Fibroblast of gingiva (primary cell): ENCODE measurements at places on chromosomes 7 and 10.

- no peak for DNase-seq
Observed at GRCh38 chr7:1302936-1303335, 70.3 kb downstream of the UNCX start.

GRCh38 chr10:69703256-69703655 lies 73.2 kb downstream of the FAM241B start:
- peak; percentile 21 for DNase-seq

DNA sequence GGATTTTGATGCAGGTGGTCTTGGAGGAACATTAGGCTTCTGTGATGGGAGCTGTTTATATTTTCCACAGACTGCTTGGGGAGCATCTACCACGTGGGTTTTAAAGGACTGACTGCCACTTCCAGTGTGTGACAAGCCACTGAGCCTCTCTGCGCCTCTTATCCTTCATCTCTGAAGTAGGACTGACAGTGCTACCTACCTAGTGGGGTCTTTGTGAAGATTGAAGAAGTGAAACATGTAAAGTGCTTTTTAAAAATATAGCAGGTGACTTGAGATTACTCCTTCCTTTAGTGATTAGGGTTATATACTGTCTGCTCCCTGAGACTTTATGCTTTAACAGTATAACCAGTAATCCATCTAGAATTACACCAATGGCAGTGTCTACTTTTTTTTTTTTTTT lies 29.9 kb downstream of the NKX2-3 start:
- no peak for DNase-seq

GRCh38 chr10:132575320-132576201 lies 38.0 kb downstream of the INPP5A start:
- DNase-seq: peak; percentile 84

GRCh38 chr7:78787854-78788253 lies 665.6 kb downstream of the MAGI2 start:
- no peak for DNase-seq

GRCh38 chr10:79932841-79933379 lies 16.0 kb downstream of the SFTPD start:
- DNase-seq: no peak

- DNase-seq: no peak
Observed at GRCh38 chr10:123348691-123349572, 194.7 kb downstream of the BUB3 start.
